CD4-positive, alpha-beta T cell (primary cell): ENCODE measurements at places on chromosomes 1 and 21.

- no peak overlapping the region for H3K27ac ChIP-seq
- no peak overlapping the region for H3K4me3 ChIP-seq
- H3K4me1 ChIP-seq, result no peaks in the 10 kb centered on the region
- no peak for DNase-seq
Observed at GRCh38 chr1:19272064-19272463, 16.5 kb downstream of the AKR7A3 start.

DNA sequence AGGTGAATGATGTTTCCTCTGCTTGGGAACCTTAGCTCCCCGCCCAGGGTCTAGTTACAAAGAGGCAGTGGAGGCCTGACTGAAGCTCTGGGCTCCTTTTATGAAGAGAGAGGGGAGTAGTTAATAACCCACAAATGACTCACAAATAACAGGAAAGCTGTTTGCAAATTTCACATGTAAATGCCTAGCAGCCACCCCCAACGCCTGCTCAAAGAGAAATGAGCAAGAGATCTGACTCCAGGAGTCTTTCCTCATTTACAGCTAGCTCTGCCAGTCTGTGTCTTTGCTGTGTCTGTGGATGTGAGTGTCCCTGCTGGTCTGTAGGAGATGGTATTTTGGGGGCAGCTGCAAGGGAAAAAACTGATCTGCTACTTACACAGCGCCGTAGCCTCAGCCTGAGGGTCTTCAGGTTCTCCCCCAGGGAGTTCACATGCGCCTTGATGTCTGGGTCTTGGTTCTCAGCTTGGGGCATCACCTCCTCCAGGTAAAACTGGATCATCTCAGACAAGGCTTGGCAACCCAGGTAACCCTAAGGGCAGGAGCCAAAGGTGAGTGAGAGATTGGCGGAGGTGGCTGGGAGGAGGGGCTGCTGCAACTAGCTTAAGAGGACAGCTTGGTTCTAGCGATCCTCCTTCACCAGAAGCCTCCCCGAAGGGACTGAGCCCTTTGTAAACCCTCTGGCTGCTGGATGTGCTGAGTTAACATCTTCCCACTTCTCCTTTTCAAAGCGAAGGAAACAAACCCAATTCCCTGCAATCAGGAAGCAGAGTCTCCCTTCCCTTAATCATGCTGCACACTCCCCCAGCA, at the start of gene IL19:
Gene IL19 (plus strand): TSS at position 243 of the 807 bp plus-strand sequence. CDS start 65,890 bp downstream, outside the sequence.
- no peak within 1 kb of the TSS for H3K4me3 ChIP-seq
- H3K36me3 ChIP-seq, result no peaks in the 10 kb centered on the region
- no peaks in the 10 kb centered on the region for H3K27me3 ChIP-seq
- peaks cover 83% of the 10 kb centered on the region for H3K4me1 ChIP-seq

GRCh38 chr1:207858806-207859205, 52.1 kb downstream of the CD34 start:
- H3K27me3 ChIP-seq, result no peaks in the 10 kb centered on the region
- DNase-seq, result no peak
- peaks cover 51% of the 10 kb centered on the region for H3K36me3 ChIP-seq
- peaks cover 73% of the 10 kb centered on the region for H3K4me1 ChIP-seq

DNA sequence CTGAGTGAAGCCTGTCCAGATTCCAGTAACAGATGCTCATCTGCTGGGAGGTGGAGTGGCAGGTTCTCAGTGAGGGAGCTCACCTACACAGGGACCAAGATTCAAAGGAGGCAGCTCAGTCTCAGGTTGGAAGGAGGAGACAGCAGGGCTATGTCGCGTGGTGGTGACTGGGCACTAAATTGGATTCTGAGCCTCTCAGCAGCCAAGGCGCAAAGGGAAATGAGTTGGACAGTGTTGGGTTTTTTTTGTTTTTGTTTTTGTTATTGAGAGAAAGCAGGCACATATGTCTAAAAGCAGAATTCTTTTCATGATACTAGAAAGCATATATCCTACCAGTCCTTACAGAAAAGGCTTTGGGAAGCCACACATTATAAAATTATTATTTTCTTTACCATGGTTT, 26.2 kb downstream of the UMODL1 start:
- DNase-seq, result no peak
- no peak overlapping the region for H3K4me3 ChIP-seq

- peak overlapping the region; percentile 36 for H3K4me3 ChIP-seq
- H3K4me1 ChIP-seq, result peaks cover 61% of the 10 kb centered on the region
- DNase-seq, result no peak
- peaks cover 2% of the 10 kb centered on the region for H3K36me3 ChIP-seq
Observed at GRCh38 chr1:31926252-31926651, 11.9 kb downstream of the PTP4A2 start.

GRCh38 chr1:201561601-201562000, 22.7 kb downstream of the NAV1 start:
- H3K4me3 ChIP-seq, result no peak overlapping the region
- no peak overlapping the region for H3K27ac ChIP-seq
- H3K4me1 ChIP-seq, result peaks cover 4% of the 10 kb centered on the region
